ENCODE measurements at places on chromosomes 16 and 17.

DNA sequence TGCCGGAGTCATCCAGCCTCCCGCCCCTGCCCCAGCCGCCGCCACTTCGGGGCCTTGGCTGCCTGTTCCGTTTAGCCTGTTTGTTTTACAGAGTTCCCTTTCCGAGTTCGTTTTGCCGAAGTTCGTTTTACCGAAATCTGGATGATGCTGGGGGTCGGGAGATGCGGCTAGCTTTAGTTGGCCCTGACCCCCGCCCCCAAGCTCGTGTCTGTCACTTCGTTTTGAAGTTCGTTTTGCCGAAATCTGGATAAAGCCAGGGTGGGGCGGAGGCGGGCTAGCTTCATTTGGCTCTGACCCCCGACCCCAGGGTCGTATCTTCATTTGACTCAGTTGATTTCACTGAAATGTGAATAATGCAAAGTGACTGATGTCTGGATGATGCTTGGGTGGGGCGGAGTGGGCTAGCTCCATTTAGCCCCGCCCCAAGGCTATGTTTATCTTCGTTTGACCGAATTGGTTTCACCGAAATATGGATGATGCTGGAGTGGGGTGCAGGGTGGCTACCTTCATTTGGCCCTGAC lies 591 bp downstream of the PSMD7 start:
- DNase-seq, result no peak

DNA sequence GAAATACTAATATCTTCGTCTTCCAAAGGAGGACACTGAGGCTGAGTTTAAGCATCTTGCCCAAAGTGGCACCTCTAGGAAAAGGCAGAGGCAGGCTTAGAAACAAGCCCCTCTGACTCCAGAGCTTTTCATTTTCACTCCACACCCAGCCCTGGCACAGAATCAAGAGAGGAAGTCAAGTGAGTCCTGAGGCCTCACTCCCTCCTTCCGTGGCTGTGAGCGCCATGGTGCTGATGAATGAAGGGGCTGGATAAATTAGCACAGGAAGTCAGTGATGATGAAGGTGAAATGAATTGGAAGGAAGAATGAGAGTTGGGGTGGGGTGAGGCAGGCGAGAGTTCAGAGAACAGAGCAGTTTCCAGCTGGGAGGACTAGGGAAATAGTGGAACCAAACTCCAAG lies 179.3 kb downstream of the TMEM132E start:
- no peak for DNase-seq

DNA sequence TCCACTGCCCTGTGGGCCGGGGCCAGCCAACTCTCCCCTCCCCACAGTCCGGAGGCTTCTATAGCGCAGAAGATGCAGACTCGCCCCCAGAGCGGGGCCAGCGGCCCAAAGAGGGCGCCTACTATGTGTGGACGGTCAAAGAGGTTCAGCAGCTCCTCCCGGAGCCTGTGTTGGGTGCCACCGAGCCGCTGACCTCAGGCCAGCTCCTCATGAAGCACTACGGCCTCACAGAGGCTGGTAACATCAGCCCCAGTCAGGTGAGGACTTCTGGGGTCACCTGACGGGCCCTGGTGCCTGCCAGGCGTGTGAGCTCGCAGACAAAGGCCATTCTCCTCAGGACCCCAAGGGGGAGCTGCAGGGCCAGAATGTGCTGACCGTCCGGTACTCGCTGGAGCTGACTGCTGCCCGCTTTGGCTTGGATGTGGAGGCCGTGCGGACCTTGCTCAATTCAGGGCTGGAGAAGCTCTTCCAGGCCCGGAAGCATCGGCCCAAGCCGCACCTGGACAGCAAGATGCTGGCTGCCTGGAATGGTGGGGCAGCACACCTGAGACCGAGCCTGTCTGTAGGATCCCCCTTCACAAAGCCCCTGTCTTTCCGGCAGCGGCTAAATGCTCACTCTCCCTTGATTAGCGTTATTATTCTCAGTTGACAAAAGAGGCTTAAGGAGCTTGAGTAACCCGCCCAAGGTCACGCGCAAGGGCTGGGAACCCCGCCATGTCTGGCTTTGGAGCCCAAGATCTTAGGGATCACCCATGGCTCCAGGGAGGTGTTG lies 3.9 kb downstream of the SPATA20 start:
- no peak for DNase-seq

DNA sequence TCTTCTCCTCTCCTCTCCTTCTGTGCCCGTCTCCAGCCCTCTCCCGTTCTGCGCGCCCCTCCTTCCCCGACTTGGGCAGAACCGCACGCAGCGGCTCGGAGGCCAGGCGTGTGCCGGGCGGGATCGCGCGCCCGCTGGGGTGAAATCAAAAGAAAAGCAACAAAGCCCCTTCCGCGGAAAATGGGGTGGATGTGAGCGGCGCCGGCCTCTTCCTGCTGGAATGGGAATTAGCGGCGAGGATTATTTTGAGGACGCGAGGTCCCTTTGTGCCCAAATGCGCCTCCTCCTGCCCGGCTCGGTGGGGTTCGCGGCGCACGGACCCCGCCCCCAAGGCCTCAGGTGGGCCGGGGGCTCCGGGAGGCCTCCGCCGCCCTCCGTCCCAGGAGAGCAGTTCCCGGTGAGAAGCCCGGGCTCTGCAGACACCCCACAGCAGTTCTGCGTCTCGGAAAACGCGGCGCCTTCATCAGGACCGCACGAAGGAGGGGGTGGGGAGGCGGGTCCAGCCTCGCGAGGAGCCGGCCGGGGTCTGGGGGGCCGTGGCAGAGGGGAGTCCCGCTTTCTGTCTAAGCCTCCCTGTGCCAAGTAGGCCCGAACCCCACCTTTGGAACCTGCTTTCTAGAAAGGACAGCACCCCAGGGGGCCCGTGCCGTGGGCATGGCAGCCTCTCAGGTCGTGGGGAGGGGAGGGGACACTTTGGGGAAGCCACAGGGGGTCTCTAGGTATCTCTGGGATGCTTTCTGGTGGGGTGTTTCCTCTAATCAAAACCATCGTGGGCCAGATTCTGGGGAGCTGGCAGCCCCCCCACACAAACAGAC lies 91.0 kb upstream of the CBX4 start:
- DNase-seq, result no peak

GRCh38 chr17:8220783-8221662 lies 10.6 kb upstream of the AURKB start:
- DNase-seq, result peak; percentile 69

GRCh38 chr17:79084291-79085153 lies 9.9 kb downstream of the ENGASE start:
- DNase-seq, result no peak

DNA sequence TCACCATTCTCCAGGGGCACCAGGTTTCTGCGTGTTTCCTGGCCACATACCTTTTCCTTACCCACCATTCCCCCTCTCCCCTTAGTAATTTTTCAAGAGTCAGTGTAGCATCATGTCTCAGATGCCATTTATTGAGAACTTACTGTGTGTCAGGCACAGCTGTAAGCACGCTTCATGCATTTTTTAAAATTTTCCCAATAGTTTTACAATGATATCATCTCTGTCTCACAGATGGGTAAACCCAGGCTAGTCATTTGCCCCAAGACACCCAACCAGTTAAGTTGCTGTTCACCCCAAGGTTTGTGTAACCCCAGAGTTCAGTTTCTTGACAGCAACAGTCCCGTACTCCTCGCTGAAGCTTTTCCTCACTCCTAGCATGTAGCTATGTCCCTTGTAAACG lies 56.4 kb upstream of the IRX3 start:
- DNase-seq, result no peak

- DNase-seq, result no peak
These were observed 5.3 kb downstream of the DOC2A start for GRCh38 chr16:30005341-30006094.

GRCh38 chr17:48790607-48791127 lies 26.4 kb downstream of the TTLL6 start:
- DNase-seq, result no peak

DNA sequence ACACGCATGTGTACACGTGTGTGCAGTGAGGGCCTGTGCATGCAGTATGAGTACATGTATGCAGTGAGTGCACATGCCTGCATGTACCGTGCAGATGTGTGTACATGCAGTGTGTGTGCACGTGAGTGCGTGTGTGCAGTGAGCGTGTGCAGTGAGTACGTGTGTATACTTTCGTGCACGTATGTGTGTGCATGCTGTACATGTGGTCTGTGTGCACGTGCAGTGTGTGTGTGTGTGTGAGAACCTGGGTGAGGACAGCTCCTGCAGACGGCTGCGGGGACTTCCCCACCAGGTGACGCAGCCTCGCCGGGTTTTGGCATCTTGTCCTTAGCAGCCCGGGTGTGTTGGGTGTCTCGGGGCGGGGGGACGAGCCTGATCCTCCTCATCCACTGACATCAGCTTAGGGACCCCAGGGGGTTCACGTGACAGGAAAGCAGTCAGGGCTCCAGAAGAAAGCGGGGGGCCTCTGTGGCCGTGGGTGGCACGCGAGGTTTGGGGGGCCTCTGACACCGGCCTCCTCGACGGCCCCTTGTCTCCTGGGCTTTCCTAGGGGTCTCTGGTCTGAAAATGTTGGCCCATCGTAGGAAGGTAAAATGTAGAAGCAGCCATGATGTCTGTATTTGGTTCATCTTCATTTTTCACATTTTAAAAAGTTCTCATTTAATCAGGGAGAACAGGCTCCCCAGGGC lies 119.6 kb upstream of the ZNF750 start:
- no peak for DNase-seq

DNA sequence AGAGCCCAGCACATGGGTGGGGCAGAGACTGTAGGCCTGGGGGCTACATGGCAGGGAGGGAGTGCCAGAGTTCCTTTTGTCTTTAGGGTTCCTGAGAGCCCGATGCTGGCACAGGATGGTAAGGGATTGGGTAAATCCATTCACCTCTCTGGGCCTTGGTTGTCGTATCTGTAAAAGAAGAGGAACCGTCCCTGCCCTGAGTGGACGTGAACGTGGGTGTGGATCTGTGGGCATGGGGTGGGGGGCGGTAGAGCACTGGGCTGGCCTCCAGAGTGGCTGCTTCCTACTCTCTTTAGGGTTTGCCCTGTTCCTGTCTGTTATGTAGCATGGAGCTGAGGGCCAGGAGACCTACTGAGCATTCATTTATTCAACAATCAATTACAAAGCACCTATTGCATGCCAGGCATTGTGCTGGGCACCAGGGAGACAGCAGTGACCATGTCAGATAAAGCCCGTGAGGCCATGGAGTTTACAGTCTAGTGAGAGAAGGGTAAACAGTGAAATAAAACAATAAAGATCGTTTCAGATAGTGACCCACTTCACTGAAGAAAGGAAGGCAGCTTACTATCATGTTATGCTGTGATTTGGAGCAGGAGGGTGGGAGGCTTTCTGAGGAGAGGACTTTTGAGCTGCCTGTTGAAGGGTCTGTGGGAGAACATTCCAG lies 13.1 kb upstream of the TCAP start:
- DNase-seq, result no peak

GRCh38 chr17:68248199-68248825 lies 469 bp downstream of the AMZ2 start:
- DNase-seq, result no peak

- no peak for DNase-seq
These were observed 3.1 kb upstream of the WSCD1 start for GRCh38 chr17:6067060-6067459.

- DNase-seq, result no peak
These were observed 10.8 kb downstream of the TBKBP1 start for GRCh38 chr17:47704736-47705135.

DNA sequence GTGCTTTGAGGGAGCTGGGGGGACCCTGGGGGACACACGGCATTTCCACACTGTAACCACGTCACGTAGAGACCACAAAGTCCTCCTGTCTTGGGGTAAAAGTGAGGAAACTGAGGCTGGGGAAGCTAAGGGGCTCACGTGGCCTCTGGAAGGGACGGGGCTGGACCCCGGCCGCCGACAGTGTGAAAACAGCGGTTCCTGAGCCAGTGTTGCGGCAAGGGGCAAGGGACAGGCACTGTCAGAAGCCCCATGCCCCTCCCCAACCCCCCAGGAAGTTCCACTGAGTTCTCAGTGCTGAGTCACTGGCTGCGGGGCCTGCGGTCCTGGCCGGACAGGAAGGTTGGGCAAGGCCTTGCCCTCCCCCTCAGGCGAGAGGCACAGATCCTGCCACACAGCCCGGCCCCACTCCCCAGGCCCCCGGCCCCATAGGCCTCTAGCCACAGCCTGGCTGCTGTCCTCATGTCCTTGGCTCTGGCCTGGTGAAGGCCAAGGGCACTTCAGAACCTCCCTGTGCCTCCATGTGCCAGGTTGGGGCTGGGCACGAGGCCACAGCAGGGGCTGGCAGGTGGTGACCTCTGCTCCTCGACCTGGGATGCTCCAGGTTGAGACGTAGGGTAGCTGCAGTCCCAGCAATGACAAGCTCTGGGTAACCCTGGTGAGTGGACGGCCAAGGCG lies 5.0 kb upstream of the CCDC57 start:
- DNase-seq, result no peak

DNA sequence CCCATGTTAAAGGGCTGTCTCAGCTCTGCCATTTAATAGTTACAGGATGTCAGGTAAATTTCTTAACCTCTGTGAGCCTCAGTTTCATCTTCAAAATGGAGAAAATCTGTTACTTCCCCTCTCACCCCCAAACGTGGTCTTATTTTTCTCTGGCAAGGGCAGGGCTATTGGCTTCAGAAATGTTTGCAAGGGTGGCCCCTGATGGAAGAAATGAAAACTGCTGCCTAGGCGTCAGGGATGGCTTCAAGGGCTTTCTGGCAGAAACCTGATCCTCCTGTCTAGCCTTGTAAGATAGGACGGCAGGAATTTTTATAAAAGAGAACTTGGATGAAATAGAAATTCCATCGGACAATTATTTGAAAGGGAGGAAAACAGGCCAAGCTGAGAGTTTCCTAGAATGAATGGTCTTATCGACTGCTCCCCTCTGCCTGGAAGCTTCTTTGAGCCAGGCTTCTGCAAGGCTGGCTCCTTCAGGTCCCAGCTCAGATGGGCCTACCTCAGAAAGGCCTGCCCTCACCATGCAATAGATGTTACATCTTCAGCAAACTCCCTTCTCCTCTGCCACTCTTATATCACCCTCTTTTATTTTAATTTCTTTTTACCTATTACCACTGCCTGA lies 43.0 kb upstream of the TANGO6 start:
- no peak for DNase-seq

GRCh38 chr17:74202938-74203337 lies 540 bp upstream of the RPL38 start:
- no peak for DNase-seq

GRCh38 chr17:8503368-8503767 lies 67.7 kb downstream of the NDEL1 start:
- no peak for DNase-seq

- no peak for DNase-seq
These were observed 166.4 kb downstream of the CEP112 start for GRCh38 chr17:66025551-66025950.

DNA sequence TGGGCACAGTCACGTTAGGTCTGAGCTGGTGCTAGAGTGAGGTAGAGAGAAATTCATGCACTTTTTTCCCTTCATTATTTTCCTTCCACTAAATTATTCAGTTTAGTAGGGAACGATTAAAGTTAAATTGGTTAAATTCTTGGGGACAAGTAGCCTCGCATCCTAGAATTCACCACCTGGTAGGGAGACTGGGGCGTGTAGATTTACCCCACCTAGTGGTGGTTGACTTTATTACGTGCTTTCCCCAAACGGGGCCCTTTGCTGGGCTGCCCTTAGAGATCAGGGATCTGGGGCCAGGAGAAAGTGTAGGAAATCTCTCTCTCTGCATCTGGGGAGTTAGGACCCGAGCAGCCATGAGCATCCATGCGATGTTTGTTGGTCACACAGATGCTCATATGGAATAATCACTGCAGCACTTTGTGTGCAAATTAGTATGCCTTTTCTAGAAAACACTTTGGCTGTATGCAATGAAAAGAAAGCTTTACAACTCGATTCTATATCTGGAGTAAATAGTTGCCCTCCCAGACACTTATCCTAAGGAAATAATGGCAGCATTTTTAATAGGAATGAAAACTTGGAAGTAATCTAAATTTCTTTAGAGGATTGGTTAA lies 107.0 kb downstream of the PLCG2 start:
- no peak for DNase-seq
